NCI-H446 (cell line): ENCODE measurements at places on chromosomes 6 and 20.

GRCh38 chr20:56358600-56359211 lies at the start of gene FAM210B:
Gene FAM210B, plus strand, starts transcription at chr20:56358974. Its CDS starts 32 bp downstream, at chr20:56359006.
- DNase-seq = peak; percentile 94

DNA sequence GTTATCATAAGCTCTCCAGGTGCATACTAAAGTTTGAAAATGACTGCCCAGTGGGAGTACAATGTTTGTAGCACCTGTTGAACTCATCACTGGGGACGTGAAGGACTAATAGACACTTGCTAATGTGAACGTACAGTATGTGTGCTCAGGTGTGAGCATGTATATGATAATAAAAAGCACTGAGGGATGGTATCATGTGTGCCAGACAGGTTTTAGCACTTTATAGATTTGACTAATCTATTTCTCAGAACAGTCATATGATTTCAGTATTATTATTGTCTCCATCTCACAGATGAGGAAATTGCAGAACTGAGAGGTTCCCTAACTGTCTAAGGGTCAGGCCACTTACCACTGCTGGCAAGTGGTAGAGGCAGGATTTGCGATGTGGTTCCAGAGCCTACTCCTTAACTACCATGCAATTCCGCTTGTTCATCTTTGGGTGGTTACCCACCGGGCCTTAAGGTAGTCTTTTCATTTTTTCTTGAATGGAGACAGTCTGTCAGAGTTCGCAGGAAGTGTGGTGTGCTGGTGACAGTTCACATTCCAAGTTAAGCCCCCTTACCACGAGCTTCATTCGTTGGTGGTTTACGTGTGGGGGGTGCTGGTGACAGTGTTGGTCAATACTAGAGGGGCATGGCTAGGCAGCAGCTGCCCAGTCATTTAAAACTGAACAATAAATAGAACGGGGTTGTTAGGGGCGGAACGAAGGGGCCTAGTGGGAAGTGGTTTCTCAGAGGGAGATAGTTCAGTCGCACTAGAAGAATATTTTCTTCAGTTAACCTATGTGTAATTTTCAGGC lies 46.8 kb downstream of the RREB1 start:
- no peak for DNase-seq

GRCh38 chr6:166639921-166640320 lies 12.9 kb upstream of the RPS6KA2 start:
- no peak for DNase-seq

GRCh38 chr6:118370722-118371121 lies 177.4 kb upstream of the PLN start:
- DNase-seq = no peak

GRCh38 chr20:29876911-29877285 lies 1380.6 kb upstream of the DEFB115 start:
- DNase-seq = no peak

- no peak for DNase-seq
These were observed 16.4 kb downstream of the PRSS16 start for GRCh38 chr6:27263886-27264285.

GRCh38 chr20:17100506-17100905 lies 126.3 kb upstream of the PCSK2 start:
- DNase-seq = no peak

GRCh38 chr6:114718716-114719270 lies 376.0 kb upstream of the HS3ST5 start:
- DNase-seq = no peak

DNA sequence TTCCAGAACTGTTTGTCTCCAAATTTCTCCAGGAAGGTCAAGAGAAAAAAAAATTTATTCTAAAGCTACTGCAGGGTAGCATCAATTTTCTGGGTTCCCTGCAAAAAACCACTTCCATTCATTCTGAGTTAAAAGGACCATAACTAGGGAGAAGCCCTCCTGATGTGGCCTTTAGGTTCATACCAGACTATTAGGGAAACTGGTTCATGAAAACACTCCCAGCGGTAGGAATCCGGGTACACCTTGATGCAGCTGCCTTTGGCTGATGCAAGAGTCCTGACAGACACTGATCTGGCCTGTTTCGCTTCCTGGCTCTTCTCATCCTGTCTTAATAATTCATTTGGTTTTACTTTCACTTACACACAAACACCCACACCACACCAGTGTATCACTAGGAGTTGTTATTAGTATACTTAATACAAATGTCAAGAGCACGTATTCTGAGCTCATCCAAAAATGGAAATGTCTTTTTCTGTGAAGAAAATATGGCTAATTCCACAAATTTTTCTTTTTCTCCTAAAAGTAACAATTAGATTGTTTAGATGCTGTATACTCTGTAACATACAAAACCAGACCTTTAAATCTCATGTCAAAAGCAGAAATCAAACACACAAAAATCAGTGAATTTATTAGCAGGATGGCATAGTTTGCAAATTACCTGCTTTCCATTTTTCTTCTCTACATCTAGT lies 38.4 kb upstream of the ARHGAP18 start:
- no peak for DNase-seq

DNA sequence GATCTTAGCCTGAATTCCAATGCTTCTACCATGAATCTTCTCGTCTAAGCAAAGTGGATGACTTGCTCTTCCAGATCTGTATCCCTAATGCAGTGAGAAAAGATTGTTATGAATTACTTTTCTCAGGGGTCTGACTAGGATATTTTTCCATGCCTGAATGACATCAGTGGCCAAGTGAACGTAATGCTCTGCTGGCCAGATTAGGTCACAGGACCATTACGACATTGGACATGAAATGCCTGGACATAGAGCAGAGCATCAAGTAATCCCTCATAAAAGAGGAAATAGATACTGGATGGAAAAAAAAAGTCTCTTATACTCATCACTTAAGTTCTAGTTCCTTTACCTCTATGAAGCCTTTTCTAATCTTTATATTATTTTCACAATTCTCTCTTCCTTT lies 12.1 kb upstream of the THEMIS start:
- DNase-seq = no peak

- no peak for DNase-seq
These were observed 189.9 kb upstream of the PRDM1 start for GRCh38 chr6:105896052-105896820.

GRCh38 chr20:4147319-4147718 lies 132.0 kb upstream of the RNF24 start:
- no peak for DNase-seq

DNA sequence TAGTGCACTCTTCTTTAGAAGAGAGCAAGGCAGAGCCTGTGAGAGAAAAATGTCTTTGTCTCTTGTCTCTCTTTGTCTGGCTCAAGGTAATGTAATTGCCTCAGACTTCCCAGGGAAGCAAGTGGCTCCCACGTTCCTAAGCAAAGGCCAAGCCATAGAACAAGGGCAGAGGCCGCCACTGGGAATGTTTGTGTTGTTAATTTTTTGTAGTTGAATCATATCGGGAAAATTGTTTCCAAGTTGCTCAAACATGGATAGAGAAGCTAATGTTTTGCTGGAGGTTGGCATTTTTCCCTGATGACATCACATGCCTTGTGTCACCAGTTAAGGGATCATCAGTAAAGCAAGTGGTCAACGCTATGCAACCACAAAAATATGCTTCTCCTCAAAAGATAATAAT lies 211.5 kb upstream of the FOXA2 start:
- DNase-seq = no peak

- no peak for DNase-seq
These were observed 10.3 kb upstream of the MAS1 start for GRCh38 chr6:159880412-159880975.

DNA sequence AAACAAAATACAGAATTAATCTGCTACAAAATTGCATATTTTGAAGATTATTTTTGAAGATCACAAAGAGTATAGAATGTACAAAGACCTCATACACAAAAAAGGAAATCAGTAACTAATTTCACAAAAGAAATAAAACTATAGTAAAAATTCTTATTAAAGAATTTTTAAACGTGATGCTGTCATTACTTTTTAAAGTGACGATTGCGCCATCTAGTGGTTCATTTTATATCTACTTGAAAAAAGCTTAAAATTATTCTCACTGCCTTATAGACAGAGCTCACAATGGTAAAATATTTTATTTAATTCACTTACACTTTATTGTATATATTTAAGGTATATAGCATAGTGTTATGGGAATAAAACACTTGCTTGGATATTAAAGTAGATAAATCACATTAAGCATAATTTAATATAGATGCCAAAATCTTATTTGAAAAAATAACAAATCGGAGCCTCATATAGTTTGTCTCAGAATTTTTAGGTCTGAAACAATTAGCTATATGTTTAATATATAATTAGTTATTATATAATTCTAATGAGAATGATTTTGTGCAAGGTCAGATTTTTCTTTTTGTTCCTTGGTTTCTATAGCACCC lies 128.8 kb downstream of the PHF3 start:
- no peak for DNase-seq

- no peak for DNase-seq
These were observed 299.9 kb upstream of the THEMIS start for GRCh38 chr6:128200789-128201188.

- no peak for DNase-seq
These were observed 166.6 kb downstream of the KHDC1L start for GRCh38 chr6:73058736-73059135.

GRCh38 chr6:103231181-103231580 lies 1628.5 kb downstream of the HACE1 start:
- no peak for DNase-seq

- no peak for DNase-seq
These were observed 10.0 kb upstream of the SMAP1 start for GRCh38 chr6:70657706-70658105.

- DNase-seq = no peak
These were observed 42.7 kb downstream of the TFEB start for GRCh38 chr6:41692730-41693129.

DNA sequence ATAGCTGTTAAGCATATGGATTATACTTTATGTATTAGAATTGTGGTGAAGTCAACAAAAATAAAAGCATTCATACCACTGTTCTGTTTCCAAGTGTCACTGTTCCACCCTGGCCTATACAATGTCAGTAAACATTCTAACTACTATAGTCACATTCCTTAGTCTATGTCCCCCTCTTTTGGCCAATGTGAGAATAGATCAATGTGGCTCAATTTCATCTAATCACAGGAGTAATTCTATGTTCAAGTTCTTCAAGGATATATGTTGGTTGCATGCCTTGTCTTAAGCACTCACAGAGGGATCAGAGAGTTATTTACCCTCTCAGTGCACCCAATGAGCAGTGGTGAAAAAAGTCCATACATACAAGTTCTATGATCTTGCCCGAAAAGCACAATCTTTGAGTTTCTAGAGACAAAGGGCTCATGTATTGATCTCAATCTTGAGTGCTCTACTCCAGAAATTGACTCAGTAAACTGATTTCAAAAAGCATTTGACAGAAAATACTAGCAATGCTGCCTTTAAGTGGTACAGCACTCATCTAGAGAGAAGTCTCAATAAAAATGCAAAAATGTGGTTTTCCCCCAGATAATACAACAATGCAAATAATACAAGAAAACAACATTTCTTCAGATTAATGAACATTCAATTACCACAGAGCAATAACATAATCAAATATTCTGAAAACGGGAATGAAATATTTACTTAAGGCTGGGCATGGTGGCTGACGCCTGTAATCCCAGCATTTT lies 16.5 kb downstream of the SMLR1 start:
- peak; percentile 40 for DNase-seq

GRCh38 chr6:162638931-162639574 lies 88.5 kb downstream of the PRKN start:
- DNase-seq = no peak

DNA sequence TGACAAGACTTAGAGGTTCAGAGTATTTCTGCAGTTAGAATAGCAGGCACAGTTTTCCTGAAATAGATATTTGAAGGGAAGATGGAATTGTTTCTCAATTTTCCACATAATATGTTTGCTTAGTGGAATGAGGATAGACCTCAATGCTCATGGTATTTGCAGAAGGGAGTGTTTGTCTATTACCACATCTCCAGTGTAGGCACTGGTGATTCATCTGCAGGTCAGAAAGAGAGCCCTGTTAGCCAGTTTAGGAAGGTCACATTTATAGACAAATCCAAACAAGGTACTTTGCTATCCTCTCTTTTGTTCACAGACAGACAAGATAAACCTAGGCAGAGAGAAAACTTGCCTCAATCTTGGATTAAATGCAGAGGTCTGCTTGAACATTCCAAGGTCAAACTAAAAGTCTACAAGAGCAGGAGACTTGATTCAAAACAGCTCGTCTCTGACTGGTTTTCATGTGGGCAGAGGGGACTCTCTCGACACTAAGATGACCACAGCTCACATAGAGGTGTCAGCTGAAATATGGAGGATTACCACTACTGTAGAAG lies 22.8 kb downstream of the ISM1 start:
- DNase-seq = no peak

DNA sequence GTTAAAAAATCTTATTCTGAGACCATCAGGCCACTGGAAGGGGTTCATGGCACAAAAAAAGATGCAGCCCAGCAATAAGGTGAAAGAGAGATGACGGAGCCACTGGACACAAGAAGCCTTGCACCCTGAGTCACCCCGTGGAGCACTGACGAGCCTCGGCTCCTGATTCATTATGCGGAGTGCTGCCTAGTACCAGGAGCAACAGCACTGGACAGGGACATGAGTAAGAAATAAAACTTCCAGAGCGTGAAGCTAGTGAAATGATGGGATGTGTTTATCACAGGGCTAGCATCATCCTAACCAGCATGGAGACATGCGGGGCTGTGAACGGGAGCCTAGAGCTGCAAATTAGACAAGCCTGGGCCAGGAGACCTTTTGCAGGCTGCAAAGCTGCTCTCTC lies 53.3 kb downstream of the RNASET2 start:
- DNase-seq = no peak

DNA sequence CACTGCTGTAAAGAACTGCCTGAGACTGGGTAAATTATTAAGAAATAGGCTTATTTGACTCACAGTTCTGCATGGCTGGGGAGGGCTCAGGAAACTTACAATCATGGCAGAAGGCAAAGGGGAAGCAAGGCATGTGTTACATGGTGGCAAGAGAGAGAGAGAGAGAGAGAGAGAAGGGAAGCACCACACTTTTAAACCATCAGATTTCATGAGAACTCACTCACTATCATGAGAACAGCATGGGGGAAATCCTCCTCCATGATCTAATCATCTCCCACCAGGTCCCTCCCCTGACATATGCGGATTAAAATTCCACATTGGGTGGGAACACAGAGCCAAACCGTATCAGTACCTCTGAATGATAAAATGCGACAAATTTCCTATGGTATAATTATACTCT lies 203.9 kb upstream of the MARCKS start:
- no peak for DNase-seq

DNA sequence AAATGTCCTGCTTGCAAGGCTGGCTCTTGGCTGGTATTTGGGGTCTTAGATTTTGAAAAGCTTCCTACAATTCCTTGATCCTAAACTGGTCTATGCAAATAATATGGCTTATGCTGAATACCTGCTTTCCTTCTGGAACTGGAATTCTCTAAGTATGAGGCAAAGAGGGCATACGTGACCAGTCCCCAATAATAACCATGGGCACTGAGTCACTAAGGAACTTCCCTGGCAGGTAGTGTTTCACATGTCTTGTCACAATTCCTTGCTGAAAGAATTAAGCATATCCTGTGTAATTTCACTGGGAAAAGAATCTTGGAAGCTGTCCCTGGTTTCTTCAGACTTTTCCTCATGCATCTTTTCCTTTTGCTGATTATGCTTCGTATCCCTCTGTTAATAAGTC lies 106.5 kb downstream of the MMS22L start:
- DNase-seq = no peak
